ENCODE measurements at places on chromosomes 3 and 15. TPM values are rescaled to one million over a fixed set of nuclear protein-coding genes. Genes with fewer than 3 reads are reported as not detected.

GRCh38 chr3:139634111-139634635 is 43.6 kb downstream of the NMNAT3 start:
- H3K27me3 ChIP-seq = no peaks in the 10 kb centered on the region
- H3K36me3 ChIP-seq = no peaks in the 10 kb centered on the region
- no peaks in the 10 kb centered on the region for H3K4me1 ChIP-seq
- no peak for DNase-seq
- no peak overlapping the region for H3K4me3 ChIP-seq

DNA sequence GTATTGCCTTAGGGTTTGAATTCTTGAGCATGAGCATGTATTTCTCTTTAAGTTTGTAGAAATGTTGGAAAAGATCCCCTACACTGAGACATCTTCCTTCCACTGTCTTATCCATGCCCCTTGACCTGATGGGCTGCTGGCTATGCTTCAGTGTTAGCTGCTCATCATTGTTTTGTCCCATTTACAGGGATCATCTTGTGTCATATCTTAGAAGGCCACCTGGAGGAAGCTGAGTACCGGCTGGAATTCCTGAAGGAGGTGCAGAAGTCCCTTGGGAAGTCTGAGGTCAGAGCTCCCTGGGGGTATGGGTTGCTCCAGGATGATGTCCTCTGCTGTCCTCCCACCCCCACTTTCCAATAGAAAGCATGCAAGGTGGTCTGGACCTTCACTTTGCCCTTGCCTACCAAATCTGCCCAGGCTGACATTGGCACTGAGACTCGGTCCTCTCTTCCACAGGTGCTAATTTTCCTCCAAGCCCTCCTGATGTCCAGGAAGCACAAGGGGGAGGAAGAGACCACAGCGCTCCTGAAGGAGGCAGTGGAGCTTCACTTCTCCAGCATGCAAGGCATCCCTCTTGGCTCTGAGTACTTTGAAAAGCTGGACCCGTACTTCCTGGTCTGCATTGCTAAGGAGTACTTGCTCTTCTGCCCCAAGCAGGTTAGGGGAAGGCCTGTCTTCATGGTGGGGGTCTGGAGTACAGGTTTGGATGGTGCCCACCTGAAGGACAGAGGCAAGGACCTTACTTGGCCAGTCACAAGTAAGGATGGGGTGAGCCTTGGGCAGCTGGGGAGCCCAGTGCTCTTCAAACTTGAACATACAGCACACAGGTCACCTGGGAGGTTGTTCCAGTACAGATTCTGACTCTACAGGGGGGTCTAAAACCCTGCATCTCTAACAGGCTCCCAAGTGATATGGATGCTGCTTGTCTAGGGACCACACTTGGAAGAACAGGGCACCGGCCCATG is 17.7 kb downstream of the TTC21A start:
- no peaks in the 10 kb centered on the region for H3K36me3 ChIP-seq
- H3K27me3 ChIP-seq = no peaks in the 10 kb centered on the region
- H3K4me3 ChIP-seq = no peak overlapping the region

DNA sequence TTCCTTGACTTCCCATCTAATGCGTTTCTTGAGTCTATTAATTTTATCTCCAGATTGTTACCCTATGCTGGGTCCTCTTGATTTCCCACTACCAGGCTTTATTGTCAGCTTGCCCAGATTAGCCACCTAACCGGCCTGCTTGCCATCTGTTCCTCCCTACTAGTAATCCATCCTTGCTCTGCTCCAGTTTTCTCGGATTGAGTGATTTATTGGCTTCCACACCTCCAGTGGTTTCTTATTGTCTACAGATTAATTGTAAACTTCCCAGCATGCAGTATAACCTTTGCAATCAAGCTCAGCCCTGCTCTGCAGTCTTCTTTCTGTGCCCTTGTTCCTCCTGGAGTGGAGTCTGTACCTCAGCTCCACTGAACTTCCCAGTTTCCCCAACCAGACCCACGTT is 63.4 kb downstream of the ARHGEF26 start:
- peaks cover 4% of the 10 kb centered on the region for H3K27me3 ChIP-seq
- H3K4me1 ChIP-seq = no peaks in the 10 kb centered on the region
- H3K4me3 ChIP-seq = no peak overlapping the region
- H3K27ac ChIP-seq = no peak overlapping the region

DNA sequence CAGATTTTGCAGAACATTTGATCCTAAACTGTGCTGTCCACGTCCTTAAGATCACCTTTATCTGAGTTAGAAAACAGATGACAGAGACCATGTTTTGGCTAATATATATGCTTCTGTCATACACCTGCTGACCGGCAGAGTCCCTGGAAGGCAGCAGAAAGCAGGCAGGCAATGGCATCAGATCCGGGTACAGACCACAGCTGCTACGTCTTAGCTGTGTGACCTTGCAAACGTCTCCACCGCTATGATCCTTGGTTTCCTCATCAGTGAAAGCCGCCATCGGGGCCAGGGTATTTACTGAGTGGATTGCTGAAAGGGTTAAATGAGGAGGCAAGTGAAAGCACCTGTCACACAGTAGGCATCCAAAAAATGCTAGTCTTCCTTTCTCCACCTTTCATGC is 72.1 kb downstream of the ABTB1 start:
- H3K27ac ChIP-seq = no peak overlapping the region
- H3K36me3 ChIP-seq = no peaks in the 10 kb centered on the region
- H3K27me3 ChIP-seq = no peaks in the 10 kb centered on the region
- H3K4me1 ChIP-seq = no peaks in the 10 kb centered on the region

DNA sequence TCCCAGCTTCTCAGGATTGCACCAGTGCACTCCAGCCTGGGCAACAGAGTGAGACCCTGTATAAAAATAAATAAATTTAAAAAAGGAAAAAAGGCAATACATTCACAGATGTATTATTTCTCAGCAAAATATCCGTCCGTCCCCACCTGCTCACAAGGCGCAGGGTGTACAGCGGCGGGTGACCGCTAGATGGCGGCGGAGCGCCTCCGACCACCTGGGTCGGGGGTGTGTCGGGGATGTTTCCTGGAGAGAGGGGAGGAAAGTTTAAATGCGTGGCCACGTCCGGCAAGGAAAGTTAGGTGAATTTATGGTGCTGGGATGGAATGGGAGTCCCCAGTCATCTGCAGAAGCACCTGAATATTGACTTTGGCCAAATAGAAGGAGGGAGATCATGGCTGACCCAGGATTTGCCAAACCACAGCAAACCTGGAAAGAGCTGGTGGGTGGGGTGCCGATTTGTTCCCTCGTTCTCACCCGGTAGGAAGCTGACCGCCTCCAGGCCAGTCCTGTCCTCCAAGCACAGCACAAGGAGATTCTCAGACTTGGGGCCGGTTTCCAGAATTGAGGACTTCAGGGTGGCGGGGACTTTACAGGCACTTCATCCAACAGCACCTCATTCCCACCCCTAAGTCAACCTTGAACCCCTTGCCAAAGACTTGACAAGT is 88.3 kb downstream of the TMEM266 start:
- H3K27me3 ChIP-seq = no peaks in the 10 kb centered on the region
- no peaks in the 10 kb centered on the region for H3K36me3 ChIP-seq
- no peak overlapping the region for H3K4me3 ChIP-seq
- H3K27ac ChIP-seq = no peak overlapping the region
- H3K4me1 ChIP-seq = peaks cover 4% of the 10 kb centered on the region
- peak; percentile 45 for DNase-seq

DNA sequence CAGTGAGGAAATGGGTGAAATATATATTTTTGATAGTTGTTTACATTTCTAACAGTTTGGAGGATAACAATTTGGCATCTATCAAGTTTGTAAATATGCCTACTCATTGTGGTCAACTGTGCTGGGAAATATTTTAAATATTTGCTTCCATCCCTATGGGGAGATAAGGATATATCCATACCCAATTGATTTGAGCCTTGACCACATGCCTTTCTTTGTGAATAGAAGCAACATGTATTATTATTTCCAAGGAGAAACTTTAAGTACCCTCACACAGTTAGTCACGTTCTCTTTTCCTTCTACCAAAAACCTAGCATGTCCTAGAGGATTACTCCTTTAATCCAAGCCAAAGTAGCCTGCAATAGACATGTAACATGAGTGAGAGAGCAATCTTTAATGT is 245.4 kb upstream of the CBLB start:
- no peaks in the 10 kb centered on the region for H3K36me3 ChIP-seq
- H3K27ac ChIP-seq = no peak overlapping the region
- no peaks in the 10 kb centered on the region for H3K27me3 ChIP-seq
- H3K4me1 ChIP-seq = peaks cover 6% of the 10 kb centered on the region

- no peak for DNase-seq
- no peak overlapping the region for H3K27ac ChIP-seq
- no peaks in the 10 kb centered on the region for H3K36me3 ChIP-seq
- no peaks in the 10 kb centered on the region for H3K4me1 ChIP-seq
- H3K4me3 ChIP-seq = no peak overlapping the region
- H3K27me3 ChIP-seq = peaks cover 5% of the 10 kb centered on the region
Measured at GRCh38 chr3:14829811-14830210, 11.0 kb downstream of the FGD5 start.

DNA sequence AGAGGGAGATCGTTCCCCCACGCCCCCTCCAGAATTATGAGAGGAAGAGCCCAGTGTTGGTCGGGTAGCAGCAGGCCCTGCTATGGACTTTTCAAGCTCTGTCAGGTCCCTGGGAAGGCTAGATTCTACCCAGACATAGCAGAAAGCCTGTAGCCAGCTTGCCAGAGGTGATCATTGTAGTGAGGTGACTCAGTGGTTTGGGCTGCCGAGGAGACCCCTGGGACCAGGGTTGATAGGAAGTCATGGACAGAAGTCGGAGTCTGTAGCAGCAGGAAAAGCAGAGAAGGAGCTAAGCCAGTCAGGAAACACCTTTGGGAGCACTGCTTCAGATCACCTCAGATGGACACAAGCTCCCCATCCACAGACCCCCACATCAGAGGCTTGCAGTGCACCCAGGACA is 67.7 kb downstream of the CCNL1 start:
- H3K27me3 ChIP-seq = no peaks in the 10 kb centered on the region
- no peaks in the 10 kb centered on the region for H3K36me3 ChIP-seq
- no peak for DNase-seq
- H3K4me1 ChIP-seq = peaks cover 36% of the 10 kb centered on the region
- H3K27ac ChIP-seq = no peak overlapping the region

GRCh38 chr3:132380920-132381319 is 36.4 kb upstream of the DNAJC13 start:
- no peak for DNase-seq
- H3K36me3 ChIP-seq = no peaks in the 10 kb centered on the region
- no peaks in the 10 kb centered on the region for H3K4me1 ChIP-seq
- no peak overlapping the region for H3K4me3 ChIP-seq

GRCh38 chr3:16334909-16335308 is 69.9 kb downstream of the OXNAD1 start:
- H3K36me3 ChIP-seq = peaks cover 15% of the 10 kb centered on the region
- no peak overlapping the region for H3K27ac ChIP-seq
- DNase-seq = no peak

The CYP1A2 gene
- total RNA-seq = not detected

The THRB gene
- total RNA-seq = not detected

The AMIGO3 gene
- total RNA-seq = not detected

The LINS1 gene
- 84.0 TPM for total RNA-seq
